ENCODE measurements at places on chromosomes 16 and 17.

DNA sequence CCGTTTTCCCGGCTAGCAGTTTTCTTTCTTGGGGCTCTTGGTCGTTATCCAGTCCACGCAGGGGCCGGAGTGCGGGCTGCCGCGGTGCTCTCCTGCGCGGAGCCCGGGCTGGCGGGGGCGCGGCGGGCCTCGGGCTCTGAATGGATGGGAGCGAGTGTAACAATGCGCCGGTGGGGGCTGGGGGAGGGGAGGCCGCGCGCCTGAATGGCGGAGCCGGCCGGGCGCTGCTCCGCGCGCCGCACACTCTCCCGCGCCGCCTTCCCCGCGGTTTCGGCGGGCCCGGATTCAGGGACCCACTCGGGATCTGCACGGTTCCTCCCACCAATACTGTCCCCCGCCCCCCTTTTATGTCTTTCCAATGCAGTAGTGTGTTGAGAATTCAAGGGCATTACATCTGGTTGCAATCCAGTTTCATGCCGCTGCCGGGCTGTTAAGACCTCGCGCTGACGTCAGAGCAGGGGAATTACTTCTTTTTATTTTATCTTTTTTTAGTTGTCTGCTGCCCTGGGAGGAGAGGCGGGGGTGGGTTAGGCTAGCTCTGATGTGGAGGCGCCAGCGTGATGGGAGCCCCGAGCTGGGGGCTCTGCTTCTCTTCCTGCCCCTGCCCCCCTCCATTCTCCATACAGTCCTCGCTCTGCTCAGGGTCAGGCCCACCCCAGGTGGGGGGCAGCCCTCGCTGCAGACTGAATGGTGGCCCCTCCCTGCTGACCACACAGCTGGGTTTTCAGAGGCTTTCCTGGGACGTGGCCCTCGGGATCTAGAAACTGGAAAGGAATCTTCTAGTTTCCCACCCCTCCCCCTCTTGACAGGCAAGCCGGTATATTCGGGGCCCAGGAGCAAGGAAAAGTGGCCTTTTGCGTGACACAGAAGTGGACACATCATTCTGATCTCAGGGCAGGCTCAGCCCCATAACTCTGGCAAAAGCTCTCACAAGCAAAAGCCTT, 1.8 kb downstream of the RAI1 start:
- peak; percentile 88 for DNase-seq

GRCh38 chr16:84186685-84187437, at the start of gene TAF1C:
TAF1C (minus strand) TSS chr16:84187057; CDS start chr16:84184988, 2,069 bp downstream.
- peak; percentile 86 for DNase-seq

DNA sequence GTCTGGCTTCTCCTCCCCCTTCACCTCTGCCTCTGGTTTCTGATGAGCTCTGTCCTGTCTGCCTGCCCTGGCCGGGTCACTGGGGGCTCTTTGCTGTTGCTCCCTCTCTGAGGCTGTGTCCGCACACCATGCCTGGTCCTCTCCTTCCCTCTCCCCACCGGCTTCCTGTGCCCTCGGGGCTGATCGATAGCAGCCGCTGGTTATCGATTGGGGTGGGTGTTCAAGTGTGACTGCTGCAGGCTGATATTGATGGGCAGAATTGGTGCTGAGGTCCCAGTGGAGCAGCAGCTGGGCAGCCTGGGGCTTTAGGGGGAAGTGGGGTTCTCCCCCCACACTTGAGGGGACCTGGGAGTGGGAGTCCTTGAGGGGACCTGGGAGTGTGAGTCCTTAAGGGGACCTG, 16.4 kb downstream of the MRM1 start:
- DNase-seq = no peak

DNA sequence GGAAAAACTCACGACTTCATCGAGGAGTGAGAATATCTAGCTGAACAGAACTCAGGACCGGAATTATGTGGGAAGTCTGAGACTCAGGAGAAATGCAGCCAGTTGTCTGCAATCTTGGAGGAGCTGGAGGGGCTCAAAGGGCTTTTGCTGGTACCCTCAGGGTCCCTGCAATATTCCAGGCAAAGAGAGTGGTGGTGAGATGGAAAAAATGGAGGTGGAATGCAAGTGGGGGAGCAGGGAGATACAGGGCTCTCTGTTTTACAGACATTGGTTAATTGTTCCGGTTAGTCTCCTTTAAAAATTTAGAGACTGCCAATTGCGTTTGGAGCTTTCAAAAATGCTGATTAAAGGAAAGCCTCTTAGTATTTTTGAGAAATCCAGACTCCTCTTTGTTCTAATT, 18.2 kb upstream of the HP start:
- DNase-seq = no peak

DNA sequence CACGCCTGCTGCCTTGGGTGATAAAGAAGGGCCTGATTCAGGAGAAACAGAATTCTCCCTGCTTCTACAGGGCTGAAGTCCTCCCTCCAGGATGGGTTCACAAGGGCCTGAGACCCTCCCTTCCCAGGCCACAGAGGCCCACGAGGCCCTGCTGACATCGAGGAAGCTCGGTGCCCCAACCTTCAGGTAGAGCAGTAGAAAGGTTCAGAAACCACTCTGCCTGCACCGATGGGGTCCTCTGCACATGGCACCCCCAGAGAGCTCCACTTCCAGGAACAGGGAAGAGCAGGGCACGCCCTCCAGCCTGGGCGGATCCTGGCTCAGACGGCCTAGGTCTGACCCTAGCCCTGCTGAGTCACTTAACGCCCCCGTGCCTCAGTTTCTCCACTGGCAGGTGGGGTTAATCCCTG, 773 bp downstream of the CENPX start:
- DNase-seq = no peak

DNA sequence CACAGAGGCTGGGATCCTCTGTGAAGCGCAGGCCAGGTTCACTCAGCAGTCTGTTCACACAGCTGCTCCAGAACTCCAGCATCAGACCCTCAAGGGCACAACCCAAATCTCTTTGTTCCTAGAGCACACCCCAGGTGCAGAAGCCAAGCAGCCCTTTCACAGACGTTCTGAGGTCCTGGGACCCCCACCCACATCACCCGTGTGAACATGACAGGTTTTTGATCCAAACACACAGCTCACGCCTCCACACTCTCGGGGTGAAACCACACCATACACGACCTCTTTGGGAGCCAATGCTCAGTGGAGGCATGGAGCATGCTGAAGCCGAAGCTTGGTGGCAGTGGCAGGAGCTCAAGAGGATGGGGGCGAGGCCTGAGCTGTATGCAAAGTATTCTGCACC, 97.4 kb downstream of the ZNF778 start:
- DNase-seq = no peak

GRCh38 chr17:42317266-42317845, 29.1 kb downstream of the STAT5A start:
- no peak for DNase-seq

DNA sequence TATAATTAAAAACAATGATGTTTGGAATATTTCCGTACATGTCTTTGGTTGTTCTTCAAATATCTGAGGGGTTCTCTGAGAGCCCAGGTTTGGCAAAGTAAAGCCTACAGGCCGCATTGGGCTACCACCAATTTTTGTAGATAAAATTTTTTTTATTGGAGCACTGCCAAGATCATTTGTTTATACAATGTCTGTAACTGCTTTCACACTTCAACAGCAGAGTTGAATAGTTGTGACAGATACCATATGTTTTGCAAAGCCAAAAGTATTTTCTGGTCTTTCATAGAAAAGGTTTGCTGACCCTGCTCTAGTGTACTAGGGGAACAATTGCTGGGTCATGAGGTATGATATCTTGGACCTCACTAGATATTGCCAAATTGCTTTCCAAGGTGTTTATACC, 10.5 kb downstream of the PPM1D start:
- DNase-seq = no peak

DNA sequence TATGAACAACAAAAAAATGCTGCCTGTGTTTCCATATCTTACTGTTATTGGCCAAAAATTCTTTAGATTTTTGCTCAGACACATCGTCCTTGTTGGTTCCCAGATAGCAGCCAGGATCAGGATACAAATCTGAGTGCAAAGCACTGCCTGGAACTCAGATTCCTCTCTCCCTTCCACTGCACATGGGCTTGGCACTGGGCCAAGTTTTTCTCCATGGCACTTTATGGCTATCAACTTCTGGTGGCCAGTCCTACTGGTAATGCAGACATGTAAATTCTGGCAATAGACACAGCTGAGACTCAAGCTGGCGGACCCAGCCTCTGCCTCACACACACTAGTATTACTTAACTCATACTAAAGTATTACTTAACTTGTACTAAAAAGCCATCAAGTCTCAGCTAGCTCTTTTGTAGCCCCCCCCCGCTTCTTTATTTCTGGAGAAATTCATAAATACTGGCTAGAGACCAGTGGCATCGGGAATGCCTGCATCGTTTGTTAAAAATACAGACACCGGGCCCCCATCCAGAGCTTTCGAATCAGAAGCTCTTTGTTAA, 181.2 kb upstream of the COX10 start:
- DNase-seq = peak; percentile 47

DNA sequence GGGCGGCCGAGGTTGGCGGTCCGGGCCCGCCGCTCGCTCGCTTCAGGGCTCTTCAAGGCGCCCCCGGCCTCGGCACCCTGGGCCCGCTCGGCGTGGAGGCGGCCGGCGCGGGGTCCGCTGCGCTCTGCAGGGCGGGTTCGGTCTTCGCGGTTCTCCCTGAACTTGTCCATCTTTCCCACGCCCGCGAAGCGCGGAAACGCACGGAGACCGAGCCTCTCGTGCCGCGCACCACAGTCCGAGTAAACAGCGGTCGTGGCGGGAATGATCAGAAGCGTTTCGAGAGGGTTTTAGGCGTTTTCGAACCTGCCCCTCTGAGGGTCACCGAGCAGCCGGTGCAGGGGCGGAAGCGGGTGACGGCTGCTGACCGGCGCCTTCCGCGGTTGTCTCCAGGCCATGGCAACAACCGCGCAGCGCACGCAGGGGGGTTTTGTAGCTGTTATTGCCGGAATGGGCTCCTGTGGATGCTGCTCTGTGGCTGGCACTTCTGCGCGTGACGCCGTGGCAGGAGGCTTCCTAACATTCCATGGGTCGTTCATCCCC, 414 bp downstream of the NARF start:
- no peak for DNase-seq

GRCh38 chr16:80824623-80825364, 20.4 kb upstream of the CDYL2 start:
- DNase-seq = peak; percentile 49

DNA sequence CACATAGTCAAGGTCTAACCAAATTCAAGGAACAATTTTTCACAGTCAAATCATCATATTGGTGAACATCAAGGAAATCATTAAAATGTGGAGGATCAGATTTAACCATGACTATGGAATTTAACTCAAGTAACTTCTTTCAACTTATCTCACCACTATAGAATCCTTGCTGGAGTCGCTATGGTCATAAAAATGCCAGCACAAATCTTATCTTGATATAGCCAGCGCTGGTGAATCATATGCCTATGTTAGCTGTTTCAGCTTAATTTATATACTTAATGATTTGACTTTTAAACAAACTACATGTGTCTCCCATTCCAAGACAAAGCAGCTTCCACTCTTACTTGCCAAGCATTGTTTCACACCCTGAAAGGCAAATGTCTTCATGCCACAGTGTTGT, 416.4 kb downstream of the CDH11 start:
- no peak for DNase-seq

- DNase-seq = no peak
Observed at GRCh38 chr16:20844588-20844987, 38.3 kb downstream of the REXO5 start.

DNA sequence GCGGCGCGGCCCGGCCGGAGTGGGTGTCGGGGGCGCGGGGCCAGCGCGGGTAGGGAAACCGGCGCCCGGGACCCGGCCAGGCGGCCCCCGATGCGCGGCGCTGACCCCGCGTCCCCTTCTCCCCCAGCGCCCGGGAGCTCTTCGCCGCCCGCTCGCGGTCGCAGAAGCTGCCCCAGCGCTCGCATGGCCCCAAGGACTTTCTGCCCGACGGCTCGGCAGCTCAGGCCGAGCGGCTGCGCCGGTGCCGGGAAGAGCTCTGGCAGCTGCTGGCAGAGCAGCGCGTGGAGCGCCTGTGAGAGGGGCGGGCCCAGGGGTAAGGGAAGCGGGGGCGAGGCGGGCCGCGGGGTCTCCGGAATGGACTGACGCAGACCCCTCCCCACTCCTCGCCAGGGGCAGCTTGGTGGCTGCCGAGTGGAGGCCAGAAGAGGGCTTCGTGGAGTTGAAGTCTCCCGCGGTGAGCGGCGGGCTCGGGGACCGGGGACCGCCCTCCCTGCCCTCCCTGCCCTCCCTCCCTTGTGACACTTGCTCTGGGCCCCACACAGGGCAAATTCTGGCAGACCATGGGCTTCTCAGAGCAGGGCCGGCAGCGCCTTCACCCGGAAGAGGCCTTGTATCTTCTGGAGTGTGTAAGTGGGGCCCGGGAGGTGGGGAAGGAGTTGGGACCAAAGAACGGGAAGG, 430 bp downstream of the TSEN54 start:
- DNase-seq = no peak

GRCh38 chr17:81885869-81886548, 5.4 kb downstream of the ALYREF start:
- no peak for DNase-seq

GRCh38 chr17:43846963-43847371, at the start of gene CD300LG:
CD300LG (plus strand) TSS chr17:43847176; CDS start chr17:43847217, 41 bp downstream.
- no peak for DNase-seq

- no peak for DNase-seq
Observed at GRCh38 chr17:40518401-40519088, 17.1 kb upstream of the TNS4 start.

GRCh38 chr16:49824593-49824992, 31.3 kb downstream of the ZNF423 start:
- DNase-seq = no peak

DNA sequence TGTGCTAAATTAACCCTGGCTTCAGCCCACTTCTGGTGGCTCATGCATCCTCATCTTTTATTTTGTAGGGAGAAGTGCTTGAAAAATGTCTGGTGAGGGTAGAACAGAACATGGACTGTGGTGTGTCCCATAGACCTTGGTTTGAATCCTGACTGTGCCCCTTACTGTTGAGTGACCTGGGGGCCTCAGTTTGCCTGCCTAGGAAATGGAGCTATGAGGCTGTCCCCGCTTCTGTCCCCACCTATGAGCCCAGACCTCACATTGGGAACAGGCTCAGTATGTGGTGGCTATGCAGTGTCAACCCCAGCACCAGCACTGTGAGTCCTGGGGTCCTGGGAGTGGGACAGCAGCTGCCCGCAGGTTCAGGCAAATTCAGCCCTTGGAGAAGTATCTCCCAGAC, 186.3 kb upstream of the GSE1 start:
- DNase-seq = no peak

DNA sequence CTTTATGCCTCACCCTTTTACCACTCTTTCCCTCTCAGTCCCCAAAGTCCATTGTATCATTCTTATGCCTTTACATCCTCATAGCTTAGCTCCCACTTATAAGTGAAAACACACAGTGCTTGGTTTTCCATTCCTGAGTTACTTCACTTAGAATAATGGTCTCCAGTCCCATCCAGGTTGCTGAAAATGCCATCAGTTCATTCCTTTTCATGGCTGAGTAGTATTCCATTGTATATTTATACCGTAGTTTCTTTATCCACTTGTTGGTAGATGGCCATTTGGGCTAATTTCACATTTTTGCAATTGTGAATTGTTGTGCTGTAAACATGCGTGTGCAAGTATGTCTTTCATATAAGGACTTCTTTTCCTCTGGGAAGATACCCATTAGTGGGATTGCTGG, 597.3 kb downstream of the WWOX start:
- DNase-seq = no peak

GRCh38 chr16:18832006-18832405, 30.7 kb upstream of the ARL6IP1 start:
- DNase-seq = no peak
